Hindlimb muscle (tissue), 1 donor: ENCODE measurements at places on chromosomes 7 and 10.

DNA sequence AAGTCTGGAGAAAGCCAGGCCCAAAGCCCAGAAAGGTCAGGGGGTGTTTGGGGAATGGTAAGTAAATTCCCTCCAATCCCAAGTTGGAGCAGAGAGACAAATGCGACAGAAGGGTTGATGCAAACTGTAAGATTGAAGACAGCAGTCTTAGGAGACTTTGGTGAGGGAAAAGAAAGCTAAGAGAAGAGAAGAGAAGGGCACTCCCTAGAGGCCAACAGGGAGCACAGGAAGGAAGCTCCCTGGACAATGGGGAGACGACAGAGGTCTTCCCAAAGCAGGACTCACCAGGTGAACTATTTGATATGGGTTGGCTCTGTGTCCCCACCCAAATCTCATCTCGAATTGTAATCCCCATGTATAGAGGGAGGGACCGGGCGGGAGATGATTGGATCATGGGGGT, 151.5 kb downstream of the KIF20B start:
- no peak for DNase-seq

DNA sequence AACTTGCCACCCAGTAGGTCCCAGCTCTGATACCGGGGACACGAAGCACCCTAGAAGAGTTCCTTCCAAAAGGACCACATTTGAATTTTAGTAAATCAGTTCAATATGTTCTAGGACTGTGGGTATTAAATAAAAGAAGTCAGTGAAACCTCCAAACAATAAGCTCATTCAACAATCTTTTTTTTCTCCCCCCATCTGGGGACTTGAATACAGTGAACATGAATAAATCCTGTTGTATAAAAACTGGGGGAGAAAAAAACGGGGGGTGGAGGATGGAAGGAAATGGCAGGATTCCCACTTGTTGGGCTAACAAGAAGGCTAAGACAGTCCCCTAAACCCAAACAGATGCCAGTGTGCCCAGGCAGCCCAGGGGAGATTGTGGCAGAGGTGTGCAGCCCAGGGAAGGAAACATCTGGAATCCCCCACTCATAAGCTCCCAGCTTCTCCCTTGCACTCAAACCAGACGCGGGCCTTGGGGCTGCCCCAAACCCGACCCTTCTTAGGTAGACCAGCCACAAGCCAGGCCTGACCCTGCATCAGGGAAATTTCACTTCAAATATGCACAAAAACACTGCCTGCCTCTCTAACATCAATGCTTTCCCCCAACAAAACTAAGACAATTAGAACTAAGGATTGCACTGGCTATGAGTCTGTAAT, 8.8 kb downstream of the AFAP1L2 start:
- no peak for DNase-seq

DNA sequence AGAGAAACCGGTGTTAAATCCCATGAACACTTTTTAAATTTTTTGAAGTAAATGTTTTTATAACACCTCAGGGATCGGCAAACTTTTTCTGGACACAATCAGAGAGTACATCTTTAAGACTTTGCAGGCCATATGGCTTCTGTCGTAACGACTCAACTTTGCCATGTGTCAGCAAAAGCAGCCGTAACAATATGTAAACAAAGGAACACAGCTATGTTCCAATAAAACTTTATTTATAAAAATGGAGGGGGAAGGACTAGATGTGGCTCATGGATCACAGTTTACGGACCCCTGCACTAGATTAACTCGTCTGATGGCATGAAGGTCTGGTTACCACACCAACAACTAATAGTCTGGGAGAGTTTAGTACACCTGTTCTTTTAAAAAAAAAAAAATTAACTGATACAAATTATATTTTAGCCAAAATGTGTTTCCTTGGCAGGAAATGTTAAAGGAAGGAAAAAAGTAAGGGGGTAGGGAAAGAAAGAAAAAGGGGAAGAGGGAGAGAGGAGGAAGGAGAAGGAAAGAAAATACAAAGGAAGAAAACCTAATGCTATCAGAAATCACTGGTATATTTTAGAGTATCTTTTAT, 50.2 kb downstream of the ABI1 start:
- no peak for DNase-seq

DNA sequence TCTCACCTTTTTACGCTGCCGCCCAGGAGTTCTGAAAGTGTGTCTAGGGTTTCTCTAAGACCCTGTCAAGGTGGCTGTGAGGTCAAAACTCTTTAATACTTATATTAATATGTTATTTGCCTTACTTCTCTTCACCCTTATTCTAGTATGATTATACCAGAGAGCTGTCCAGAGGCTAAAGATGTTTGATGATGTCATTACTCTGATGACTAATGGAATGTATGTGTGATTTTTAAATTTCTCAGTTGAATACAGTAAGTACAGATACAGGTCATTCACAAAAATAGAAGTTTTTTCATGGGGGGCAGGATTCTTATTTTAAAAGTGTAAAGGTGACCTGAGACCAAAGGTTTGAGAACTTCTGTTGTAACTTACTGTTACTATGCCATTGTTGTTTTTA, 150.6 kb upstream of the FOXP2 start:
- DNase-seq, result no peak

DNA sequence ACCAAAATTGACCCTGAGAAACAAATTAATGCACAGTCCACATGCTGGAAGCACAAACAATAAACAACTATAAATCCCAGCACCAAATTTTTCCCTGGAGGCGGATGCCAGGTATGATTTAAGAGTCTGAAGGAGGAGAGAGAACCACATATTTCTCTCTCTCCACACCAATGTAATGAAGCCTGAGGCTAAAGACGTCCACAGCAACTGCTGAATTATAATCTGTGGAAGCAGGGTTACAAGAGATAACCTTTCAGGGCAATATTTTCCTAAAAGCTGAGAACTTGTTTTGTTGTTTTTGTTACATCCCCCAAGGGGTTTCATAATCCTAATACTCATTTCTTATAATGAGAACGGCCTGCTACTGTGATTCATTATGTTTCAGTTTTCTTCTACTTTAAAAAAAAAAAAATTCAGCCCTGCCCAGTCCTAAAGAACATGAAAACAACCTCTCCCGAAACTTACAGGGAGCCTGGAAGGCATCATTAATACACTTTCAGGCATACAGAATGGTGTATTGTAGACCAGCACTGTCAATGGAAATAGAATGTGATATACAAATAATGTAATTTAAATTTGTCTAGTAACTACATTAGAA, 48.5 kb upstream of the ABLIM1 start:
- no peak for DNase-seq

DNA sequence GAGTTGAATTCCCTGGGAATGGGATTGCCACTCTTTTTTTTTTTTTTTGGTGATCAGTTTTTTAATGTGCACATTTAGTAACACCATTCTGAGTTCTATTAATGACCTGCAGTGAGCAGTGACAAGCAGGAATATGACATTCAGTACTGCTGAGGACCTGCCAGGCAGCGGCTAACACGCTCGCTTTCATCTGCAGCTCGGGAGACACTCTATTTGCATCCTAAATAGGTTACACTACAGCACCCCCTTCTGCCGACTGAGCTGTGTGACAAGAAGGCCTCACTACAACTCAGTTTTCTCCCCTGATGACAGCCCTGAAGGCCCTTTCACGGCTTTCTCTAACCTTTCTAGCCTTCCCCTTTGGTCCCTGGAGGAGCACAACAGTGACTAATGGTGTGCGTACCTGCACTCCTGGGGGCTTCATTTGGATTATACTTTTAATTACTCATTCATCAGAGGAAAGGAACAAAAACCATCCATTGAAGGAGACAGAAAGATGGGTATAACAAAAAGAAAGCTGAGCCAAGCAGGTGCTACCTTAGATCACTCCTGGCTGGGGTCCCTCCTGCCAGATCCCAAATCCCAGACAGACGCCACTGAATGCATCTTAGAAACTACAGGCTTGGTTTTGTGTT, 872.4 kb downstream of the LRMDA start:
- peak; percentile 75 for DNase-seq

GRCh38 chr7:4240042-4240441, 442.1 kb upstream of the FOXK1 start:
- DNase-seq, result no peak

- no peak for DNase-seq
These were observed 55.1 kb downstream of the MGMT start for GRCh38 chr10:129522041-129522585.

- DNase-seq, result no peak
These were observed 132.0 kb downstream of the RPS24 start for GRCh38 chr10:78165617-78166016.

DNA sequence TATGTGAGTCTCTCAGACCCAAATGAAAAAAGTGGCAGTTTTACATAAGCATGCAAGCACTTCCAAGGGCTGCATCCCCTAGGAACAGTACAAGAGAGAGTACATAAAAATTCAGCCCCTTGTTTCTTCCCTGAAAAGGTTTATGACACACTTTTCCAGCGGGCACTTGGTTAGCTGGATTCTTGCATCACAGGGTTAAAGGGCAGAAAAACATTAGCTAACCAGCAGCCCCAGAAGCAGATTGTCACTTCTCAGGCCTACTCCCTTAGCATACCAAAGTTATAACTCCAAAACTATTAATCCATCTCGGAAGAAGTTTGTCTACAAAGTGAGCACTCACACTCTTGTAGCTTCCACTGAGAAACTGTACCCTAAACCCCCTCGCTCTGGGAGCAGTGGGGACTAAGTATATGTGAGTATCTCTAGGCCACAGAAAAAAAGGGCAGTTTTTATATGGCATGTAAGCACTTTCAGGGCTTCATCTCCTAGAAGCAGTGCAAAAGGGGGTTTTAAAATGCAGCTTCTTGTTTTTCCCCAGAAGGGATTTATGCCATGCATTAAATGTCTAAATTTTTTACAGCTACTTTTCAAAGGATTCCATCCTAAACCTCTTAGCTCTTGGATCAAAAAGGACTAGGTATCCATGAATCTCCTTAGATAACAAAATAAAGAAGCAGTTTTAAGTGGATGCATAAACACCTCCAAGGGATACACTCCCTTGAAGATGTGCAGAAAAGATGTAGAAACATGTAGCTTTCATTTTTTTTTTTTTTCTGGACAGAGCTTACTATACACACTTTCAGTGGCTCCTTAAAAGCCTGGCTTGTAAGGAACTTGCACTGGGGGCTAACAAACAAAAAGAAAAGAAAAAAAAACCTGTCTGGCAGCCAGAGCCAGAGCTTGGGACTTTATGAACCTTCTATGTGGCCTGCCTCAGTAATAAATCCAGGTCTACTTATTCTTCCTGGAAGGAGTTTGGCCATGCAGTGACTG, 956.7 kb downstream of the CCSER2 start:
- no peak for DNase-seq

DNA sequence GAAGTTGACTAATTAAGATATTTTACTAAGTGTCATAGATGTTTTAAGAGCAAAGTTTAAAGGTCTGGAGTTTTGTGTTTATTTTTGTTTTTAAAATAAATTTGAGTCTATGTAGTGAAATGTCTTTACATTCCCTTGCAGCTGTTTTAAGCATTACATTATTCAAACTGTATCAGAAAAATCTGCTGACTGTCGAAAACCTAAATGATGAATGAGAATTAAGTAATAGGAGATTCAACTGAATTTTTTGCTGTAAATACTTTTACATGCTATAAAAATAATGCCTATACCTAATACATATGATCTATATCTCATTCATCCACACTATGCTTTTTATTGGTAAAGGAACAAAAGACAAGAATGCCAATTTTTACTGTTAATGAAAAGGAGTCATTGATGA, 227.2 kb downstream of the CSTF2T start:
- DNase-seq, result no peak

DNA sequence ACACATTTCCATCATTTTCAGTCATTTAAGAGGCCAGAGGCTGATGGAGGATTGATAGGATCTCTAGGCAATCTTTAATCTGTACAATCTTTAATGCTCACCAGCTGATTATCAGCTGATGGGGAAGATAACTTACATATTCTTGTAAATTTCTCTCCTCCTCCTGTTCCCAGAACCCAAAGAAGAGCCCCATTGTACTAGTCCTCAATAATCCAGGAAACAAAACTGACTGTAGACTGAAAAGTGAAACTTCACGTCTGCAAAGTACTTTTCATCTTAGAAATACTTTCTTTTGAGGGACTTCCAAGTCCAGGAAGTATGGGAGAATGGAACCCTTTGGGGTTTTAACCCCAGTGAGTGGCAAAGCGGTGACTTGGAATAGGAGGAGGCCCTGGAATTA, 283.3 kb downstream of the FRMD4A start:
- DNase-seq, result no peak
